ENCODE measurements at places on chromosomes 12 and 14. TPM values are rescaled to one million over a fixed set of nuclear protein-coding genes. Genes with fewer than 3 reads are reported as not detected.
A peak's percentile ranks its signal among the peaks of the same experiment; 100 is the strongest.

Gene MYL2
- not detected for total RNA-seq

Gene RNASE7
- 26.3 TPM for total RNA-seq

Gene TMEM119
- total RNA-seq = 9.0 TPM

Gene KSR2
- 0.24 TPM for total RNA-seq

Gene TMEM229B
- total RNA-seq = 3.3 TPM

Gene PPP1R1A
- total RNA-seq = 3.5 TPM

Gene PIANP
- total RNA-seq = not detected

Gene TAMALIN
- total RNA-seq = 12.2 TPM

Gene PLBD2
- 25.8 TPM for total RNA-seq

Gene DNAH10
- total RNA-seq = 1.2 TPM

Gene DUSP16
- total RNA-seq = 33.2 TPM

Gene LUM
- total RNA-seq = 16.8 TPM

Gene GPRC5D
- 13.4 TPM for total RNA-seq

GRCh38 chr14:31678421-31679249, 117.4 kb downstream of the NUBPL start:
- DNase-seq = no peak

DNA sequence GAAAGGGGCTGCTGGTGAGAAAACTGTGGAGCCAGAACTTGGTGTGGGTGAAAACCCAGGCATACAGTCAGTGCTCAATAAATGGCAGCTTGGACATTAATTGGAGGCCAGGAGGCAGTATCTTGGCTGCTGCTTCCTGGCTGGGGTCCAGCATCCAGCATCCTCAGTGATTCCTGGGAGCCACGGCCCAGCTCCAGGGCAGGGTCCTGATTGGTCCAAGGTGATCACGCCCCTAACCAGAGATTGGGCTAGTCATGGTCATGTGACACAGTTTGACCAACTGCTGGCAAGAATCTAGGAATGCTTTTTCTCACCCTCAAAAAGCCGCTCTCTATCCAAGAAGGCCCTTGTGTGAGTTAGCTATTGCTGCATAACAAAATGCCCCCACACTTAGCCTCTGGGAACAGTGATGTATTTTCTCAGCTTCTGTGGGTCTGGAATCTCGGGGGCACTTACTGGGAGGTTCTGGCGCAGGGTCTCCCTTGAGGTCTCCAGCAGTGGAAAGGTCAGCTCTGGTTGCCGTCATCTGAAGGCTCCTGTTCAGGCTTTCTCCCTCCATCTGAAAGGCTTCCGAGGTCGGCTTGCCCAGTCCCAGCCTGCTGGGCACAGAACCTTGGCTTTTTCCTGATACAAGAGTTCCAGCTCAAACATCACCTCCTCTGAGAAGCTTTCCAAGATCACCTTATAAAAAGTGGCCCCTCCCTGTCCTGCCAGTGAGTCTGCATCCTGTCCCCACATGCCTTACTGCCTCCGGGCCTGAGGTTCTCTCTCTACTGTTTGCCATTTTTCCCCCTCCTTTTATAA, 119.2 kb upstream of the NCOR2 start:
- no peak for DNase-seq

DNA sequence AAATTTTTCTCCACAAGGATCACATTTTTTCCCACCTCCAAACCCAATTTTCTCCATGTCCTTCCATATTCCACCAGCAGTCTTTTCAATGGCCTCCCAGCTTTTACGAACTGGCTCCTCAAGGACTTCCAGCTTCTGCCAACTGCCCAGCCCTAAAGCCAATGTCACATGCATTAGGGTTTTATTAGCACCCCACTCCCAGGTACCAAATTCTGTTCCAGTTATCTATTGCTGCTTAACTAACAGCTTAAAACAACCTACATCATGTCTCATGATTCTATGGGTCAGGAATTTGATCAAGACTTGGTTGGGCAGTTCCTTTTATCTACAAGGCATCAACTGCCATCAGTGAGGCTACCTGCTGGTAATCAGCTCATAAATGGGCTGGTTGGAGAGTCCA, 151.3 kb downstream of the SPTSSA start:
- no peak for DNase-seq

- DNase-seq = peak; percentile 71
Measured at GRCh38 chr14:99270458-99271220, 1.4 kb downstream of the BCL11B start.

DNA sequence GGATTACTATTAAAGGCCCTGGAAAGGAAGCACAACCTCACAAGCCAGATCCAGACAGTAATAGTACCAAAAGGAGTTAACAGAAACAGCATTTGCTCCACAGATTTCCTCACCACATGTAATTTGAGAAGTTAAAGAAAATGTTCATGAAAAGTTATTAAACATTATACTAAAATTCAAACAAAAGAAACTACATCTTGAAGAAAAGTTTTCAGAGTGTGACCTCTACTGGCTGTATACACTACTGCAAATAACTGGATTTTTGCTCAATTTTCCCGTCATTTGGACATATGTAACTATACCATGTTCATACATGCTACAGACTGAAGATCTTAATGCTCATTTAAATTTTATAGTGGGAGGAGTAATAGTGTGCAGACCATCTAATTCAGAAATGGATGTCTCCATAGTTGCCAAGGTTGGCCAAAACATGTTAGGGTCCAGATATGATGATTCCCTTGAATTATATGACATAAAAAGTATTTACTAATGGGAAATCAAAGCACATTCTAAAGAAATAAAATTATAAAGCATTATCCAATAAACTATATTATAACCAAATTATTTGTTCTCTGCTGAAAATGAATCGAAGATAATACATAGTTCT, 5.6 kb downstream of the KRR1 start:
- DNase-seq = no peak

DNA sequence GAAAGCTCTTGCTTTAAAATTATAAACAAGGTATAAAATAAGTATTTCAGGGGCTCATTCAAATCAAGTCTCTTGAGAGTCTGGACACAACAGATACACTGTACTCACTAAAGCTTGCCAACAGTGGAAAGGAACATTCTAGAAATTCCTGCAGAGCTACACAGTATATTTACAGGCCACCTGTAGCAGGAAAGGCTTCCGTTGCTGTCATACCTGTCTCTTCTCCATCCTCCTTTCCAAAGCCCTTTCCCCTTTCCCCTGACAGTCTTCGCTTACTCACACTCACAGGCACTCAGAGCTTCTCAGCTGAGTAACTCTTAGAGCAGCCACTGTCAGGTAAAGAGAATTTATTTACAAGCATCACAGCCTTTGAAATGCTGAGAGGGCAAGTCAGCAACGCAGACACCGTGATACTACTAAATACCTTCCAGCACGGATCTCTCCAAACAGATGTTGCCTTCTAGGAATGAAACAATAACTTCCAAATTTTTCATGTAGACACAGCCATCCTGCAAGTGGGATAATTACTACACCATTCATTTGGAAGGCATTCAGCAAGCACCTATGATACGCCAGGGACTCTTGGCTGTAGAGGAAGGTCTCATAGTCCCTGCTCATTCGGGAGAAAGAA, 167.9 kb downstream of the FOXN3 start:
- DNase-seq = no peak

DNA sequence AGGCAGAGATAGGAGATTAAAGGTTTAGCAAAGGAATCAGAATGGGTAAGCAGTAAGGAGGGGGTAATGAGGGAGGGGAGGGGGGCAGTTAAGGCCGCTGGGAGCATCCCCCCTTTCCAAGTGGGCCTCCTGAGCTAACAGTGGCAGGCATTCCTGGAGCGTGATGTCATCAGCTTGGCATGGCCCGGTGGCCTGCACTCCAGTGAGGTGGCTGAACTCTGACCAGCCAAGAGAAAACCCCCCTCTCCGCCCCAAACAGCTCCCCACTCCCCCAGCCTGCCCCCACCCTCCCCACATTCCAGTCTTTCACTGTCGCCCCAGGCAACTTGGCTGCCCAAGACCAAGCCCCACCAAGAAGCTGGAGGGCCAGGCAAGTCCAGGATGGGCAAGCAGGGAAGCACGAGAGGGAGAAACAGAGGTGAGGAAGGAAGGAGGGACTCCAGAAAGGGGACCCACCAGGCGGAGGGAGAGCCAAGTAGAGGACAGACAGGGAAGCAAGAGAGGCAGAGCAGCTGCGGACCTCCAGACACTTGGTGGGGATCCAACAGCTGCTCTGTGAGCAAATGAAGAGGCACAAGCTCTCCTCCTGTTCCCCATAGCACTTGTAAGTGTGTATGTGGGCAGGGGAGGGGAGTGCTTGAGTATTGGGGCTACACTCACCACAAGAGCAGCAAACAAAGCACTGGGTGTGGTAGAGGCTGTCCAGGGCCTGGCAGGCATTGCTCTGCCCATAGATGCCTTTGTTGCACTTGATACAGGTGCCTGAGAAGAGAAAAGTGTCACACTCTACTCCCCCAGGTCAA, 4.5 kb downstream of the AJUBA start:
- DNase-seq = peak; percentile 63

- no peak for DNase-seq
Measured at GRCh38 chr12:111767362-111768158, 827 bp downstream of the ALDH2 start.

DNA sequence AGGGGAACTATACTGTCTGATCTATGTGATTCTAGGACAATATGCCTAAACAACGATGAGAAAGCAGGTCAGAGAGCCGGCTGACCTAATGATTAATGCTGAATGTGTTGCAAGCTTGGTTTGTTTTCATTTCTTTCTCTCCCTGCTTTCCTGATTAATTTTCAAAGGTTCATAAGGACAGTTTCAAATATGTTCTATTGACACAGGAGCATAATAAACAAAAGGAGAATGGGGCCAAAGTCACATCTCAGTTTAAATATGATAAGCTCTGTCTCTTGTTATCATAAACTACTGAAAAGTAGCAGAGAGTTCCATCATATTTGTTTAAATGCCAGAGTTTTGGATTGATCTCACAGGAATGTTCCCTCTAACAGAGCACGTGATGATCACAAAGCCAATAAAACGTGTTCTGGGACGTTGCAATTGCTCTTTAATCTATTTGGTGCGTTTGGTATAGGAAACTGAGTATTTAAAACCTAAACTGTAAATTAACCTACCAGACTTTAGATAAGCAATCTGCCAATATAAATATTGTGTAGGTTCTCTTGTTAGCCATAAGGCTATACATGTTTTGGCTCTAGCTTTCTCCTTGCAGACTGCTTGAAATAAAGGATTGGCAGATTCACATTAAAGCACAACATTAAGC, 3.7 kb upstream of the HSD17B6 start:
- no peak for DNase-seq

- DNase-seq = no peak
Measured at GRCh38 chr12:82299319-82300025, 58.7 kb downstream of the CCDC59 start.

GRCh38 chr14:50928002-50928635, 16.2 kb downstream of the PYGL start:
- DNase-seq = no peak

GRCh38 chr14:68215629-68216028, 396.1 kb downstream of the RAD51B start:
- DNase-seq = no peak

DNA sequence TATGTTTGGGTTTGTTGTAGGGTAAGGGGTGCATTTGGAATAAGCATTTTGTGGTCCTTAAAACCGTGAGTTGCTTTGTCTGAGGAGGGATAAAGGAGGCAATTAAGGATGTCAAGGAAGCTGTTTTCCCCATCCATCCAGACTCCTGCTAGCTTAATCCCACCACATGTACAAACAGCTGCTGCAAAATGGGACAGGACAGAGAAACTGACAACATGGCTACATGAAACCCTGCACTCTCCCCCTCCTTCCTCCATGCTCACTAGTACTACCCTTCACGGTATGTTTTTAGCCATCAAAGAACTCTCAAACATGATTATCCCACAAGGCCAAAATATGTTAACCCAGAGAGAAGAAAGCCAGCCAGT, 20.6 kb downstream of the ST8SIA1 start:
- DNase-seq = no peak

- no peak for DNase-seq
Measured at GRCh38 chr14:62213516-62213915, 451.3 kb downstream of the SNAPC1 start.
